ENCODE measurements at places on chromosomes 7 and 10.

DNA sequence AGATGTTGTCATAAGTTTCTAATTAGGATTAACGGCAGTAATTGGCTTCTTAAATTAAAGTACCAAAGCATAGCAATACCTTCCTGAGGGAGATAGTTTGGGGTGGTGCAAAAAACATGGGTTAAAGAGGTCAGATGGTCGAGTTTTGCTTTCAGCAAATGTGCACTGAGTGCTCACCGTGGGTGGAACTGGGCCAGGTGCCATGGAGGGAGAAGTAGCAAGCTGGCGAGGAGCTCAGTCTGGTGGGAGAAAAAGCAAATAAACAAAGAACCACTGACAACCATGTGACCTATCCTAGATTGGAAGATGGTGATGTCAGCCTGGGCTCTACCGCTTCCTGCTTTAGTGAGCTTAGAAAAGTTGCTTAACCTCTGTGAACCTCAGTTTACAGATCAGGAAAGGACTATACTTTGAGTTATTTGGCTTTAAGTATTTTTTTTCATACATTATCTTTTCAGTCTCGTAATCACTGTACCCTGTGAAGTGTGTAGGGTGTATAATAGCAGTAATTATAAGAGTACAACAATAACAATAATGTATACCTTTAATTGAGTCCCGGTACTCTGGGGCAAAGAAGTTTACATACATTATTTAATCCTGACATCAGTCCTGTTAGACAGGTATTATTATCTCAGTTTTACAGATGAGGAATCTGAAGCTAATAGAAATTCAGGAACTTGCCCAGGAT, 69.0 kb upstream of the PDCD4 start:
- no peak for DNase-seq

GRCh38 chr7:96649981-96650380, 59.7 kb downstream of the SEM1 start:
- no peak for DNase-seq

GRCh38 chr10:125103924-125104323, 56.4 kb downstream of the CTBP2 start:
- no peak for DNase-seq

DNA sequence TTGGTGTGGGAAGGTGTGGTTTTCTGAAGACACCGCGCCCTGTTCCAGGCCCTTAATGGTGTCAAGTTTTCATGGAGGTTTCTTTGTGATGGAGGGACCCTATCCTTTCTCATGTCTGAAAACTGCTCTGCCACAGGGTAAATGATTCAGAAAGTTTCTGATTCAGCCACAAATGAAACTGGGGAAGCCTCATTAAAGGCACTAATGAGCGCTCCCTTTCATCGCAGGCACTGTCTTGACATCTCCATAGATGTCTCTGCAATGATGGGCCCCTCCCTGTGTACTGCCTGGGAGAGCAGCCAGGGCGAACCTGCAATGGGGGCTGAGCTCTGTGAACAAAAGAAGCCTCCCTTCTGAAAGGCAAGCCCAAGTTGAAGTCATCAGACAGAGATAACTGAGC, 355.3 kb downstream of the PRPF18 start:
- DNase-seq = no peak

DNA sequence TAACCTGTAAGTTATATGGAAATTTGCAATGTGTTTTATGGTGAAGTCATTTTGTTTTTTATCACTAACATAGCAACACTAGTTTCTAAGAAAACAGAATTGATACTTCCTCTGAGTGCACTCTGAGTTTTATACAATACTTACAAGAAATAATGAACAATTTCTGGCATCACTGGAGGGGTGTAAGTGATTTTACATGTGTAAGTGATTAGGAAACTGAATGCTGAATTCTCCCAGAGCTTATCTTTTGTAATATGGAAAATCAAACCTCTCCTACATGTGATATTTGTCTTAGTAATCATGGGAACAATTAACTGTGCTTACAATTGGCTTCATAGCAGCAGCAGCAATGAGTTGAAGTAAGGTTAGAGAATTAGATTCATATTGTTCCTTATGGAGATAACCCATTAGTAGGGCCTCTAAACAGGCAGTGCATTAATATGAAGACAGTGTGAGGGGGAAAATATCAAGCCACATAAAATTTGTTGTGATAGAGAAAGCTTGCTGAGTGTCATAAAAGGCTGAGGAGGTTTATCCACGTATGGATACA, 37.4 kb downstream of the SEMA3C start:
- DNase-seq = no peak

DNA sequence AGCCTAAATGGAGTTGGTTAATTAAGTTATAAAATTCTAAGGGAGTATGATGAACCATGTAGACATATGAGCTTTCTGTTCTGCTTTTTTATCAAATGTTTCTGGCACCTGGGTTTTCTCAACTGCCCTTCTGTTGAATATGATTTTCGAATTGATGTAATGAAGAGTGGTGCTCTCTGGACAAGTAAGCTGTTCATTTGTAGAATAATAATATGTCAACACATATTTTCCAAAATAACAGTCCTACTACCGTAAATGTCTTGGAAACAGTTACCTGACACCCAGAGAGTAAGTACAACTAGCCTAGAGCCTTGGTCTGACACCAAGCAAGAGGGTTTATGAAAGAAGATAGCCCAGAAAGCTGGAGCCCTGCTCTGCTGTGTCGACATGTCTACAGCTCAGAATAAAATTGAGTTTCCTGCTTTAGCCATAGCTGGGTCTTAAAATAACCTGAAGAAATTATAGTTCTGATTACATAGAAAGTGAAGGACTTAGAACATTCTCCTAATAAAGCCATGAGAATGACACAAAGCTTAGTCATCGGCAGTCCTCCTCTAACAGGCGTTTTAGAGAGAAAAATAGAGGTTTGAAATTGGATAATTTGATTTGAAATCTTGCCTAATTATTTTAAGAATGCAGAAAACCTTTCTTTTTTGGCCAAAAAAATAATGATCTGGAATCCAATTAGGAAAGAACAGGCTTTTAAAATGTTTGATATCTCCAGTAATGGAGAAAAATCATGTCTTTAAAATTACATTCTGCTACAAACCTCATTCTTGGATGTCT, 25.1 kb downstream of the HDAC9 start:
- DNase-seq = no peak

GRCh38 chr10:125137601-125138438, 22.5 kb downstream of the CTBP2 start:
- no peak for DNase-seq

GRCh38 chr7:29623973-29624372, 60.3 kb downstream of the PRR15 start:
- DNase-seq = no peak

DNA sequence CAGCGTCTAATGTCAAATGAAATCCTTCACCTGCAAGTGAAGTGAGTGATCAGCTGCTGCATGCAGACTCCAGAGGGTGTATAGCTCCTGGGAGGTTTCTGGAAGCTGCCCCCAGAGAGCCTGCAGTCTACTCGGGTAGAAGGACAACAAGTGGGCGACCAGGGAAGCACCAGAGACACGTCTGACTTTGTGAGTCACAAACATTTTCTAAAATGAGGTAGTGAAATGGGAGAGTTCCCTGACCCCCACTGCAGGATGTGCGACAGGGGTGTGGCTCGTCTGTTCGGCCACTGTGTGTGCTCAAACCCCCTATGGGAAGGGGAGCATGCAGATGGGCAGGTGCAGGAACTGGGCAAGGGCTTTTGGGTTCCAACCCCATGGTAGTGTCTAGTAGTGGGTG, 177.1 kb upstream of the PRKCQ start:
- DNase-seq = no peak

GRCh38 chr10:104067525-104067924, 18.2 kb downstream of the COL17A1 start:
- DNase-seq = no peak

GRCh38 chr10:62661143-62661542, 143.4 kb upstream of the ADO start:
- no peak for DNase-seq

- no peak for DNase-seq
Measured at GRCh38 chr10:126930131-126930882, 25.1 kb downstream of the DOCK1 start.

DNA sequence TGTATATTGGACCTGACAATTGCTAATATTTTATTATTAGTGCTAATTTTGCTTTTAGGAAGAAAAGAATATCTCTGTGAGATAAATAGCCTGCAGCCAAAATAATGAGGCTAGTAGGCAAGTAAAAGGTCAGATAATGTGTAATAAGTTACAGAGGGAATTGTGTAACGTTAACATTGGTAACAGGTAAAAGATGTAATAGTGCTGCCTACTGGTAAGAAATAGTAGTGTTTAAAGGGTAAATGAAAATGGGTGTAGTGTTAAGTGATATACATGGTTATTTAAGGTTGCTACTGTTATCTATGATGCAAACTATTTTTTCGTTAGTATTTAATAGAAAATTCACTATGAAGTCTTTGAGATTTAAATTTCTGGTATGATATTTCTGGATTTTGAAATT, 9.2 kb upstream of the FOXP2 start:
- DNase-seq = no peak

DNA sequence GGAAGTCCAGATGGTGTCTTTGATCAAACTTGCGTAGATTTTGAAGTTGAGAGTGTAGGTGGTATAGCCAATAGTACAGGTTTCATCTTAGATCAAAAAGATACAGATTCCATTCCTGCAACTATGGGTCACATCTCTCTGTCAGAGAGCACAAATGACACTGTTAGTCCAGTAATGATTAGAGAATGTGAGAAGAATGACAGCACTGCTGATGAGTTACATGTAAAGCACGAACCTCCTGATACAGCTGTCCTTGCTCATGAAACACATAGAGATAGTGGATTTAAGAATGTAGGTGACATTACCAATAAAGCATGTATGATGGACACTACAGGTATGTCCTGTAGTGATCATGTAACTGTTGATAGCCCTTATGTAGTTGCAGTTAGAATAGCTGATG, 59.1 kb downstream of the LOXL4 start:
- no peak for DNase-seq

- DNase-seq = no peak
Measured at GRCh38 chr10:120793088-120793487, 58.1 kb upstream of the WDR11 start.

DNA sequence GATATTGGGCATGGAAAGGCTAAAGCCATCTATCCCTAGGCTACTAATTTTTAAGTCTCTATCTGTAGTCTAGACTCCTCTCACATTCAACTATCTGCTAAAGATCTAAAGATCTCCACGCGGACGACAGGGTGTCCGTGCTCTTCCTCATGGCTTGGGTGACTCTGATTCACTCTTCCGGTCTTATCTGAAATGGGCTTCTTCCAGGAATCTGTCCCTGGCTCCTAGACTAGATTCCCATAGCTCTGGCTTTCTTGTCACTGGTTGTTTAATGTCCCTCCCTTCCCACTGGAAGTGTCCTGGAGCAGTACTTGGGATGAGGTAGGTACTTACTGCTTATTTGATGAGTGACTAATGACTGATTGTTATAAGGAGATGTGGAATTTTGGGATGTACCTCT, 62.0 kb upstream of the PODXL start:
- no peak for DNase-seq

- no peak for DNase-seq
Measured at GRCh38 chr7:51021906-51022570, 239.3 kb upstream of the GRB10 start.

DNA sequence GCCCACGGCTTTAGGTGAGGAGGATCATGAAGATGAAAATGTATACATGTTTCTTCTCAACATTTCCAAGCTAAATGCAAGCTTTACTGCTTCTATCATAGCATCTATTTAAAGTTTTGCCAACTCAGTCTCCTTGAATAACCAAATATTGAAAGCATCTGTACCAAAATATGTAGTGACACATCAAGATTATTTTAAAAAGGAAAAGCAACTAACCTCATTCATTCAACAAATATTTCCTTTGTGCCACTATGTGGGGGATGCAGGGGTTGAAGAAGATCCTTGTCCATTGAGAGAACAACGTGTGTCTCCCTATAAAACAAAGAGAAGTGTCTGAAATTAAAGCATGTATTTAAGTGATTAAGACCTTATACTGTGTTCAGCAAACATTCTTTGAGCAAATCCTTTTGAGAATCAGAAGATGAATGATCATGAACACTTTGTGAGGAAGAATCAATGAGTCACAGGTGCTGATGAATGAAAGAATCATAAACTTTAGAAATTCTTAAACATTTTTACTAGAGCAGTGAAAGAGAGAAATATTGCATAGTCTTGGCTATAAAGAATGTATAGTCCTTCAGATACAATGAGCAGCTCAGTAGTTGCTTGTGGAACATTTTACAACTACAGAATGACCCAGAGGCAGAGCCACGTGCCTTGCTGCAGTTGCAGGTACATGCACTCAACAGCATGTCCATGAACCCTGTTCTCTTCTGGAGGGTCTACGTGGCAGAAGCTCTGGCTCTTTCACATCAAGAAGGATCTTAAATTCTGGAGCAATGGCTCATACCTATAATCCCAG, 13.9 kb downstream of the TAS2R60 start:
- DNase-seq = no peak

DNA sequence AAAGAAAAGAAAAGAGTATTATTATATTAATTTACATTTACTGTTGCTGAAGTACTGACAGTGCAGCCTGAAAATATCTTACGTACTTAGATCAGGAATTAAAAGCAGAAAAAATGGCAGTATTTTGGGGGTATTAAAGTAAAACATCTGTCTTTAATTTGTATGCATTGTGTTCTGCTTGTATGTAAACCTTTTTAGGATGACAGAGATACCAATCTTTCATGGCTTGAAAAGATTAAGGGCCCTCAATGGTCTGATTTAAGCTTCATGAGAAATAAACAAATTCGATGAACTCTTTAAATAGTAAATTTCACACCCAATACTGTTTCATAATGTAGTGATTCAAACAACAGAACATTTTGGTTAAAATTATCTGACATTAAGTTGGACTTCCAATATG, 116.3 kb downstream of the MLLT10 start:
- DNase-seq = no peak

DNA sequence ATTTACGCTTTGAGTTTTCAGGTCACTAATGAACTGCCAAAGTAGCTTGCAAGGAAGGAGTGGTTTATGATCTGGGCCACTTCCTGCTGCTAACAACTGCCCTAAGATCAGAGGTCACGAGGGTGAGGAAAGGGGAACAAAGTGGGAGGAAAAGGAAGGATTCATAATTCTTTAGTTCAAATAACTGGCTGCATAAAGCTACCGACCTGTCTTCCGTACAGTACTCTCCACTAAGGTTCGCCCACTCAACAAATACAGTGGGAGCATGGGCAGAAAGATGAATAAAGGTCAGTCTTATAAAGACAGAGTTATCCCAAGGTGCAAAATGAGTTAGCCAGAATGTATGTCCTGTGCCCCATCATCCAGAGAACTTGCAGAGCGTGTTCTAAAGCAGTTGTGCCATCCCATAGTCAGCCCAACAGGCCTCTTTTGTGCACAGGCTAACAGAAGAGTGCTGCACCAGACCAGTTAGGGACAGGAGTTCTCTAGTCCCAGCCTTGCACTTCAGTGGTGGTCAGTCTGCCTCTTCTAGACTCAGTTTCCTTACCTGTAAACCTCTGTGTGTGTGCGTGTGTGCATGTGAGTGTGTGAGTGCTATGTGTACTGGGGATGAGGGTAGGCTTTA, 65.9 kb downstream of the CREB3L2 start:
- DNase-seq = no peak

GRCh38 chr10:130905386-130905785, 406.1 kb downstream of the TCERG1L start:
- no peak for DNase-seq

Data from urinary bladder (tissue), 4 donors.